ENCODE measurements at places on chromosomes 7 and 10.
A peak's percentile ranks its signal among the peaks of the same experiment; 100 is the strongest.

DNA sequence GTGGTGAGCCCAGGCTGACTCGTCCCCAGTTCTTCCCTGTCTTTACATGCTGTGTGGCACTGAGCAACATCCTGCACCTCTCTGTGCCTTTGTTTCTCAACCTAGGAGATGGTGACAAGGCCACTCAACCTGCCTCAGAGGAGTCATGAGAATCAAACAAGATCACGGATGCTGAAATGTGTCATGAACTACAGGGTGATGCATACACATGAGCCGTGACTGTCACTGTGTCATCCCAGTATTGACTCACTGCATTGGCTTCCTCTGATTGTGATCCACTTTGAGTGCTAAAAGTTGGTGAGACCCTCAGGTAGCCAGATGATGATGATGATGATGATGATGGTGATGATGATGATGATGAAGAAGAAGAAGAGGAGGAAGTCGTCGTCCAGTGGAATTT is 11.5 kb downstream of the C10orf71 start:
- DNase-seq, result no peak

- DNase-seq, result peak; percentile 38
Observed at GRCh38 chr7:23246555-23246954, at the start of gene GPNMB. TSS of gene GPNMB (plus strand) at chr7:23246775. CDS start at chr7:23246858, 83 bp downstream.

DNA sequence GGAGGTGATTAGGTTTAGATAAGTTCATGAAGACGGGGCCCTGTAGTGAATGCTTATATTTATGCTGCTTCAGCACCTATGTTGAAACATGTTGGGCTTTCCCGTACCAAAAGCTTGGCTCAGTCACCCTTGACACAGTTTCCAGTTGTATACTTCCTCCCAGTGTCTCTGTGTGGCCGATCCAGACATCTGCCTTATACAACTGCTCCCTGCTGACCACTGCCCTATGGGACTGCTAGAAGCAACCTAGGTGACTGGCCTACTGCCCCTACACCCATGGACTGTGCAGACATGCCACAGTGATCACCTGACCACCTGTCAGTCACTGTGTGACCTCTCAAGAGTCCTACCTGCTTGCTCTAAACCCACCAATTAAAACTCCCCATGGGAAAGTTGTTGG is 22.6 kb upstream of the TSPAN13 start:
- no peak for DNase-seq

DNA sequence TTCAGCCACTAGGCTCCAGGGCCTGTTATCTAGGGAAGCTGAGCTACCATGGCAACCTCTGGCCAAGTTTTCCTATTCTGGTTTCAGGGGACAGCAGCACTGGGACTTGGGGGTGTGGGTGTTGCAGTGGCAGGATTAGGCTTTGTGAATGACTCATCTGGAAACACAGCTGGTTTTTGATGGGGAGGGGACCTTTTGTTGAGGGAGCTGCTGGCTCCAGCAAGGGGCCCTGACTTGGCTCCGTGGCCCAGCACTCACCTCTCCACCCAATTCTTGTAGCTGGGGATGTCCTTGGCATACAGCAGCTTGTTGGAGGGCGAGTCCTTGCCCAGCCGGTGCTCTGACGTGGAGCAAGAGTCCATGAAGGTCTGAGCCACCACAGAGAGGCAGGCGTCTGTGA is 435.9 kb downstream of the PLXNA4 start:
- no peak for DNase-seq

- no peak for DNase-seq
Observed at GRCh38 chr10:131777162-131777561, 123.6 kb upstream of the PPP2R2D start.

- peak; percentile 30 for DNase-seq
Observed at GRCh38 chr10:44706745-44707144, 204.4 kb upstream of the TMEM72 start.

- no peak for DNase-seq
Observed at GRCh38 chr7:138030679-138031351, 28.9 kb upstream of the CREB3L2 start.

DNA sequence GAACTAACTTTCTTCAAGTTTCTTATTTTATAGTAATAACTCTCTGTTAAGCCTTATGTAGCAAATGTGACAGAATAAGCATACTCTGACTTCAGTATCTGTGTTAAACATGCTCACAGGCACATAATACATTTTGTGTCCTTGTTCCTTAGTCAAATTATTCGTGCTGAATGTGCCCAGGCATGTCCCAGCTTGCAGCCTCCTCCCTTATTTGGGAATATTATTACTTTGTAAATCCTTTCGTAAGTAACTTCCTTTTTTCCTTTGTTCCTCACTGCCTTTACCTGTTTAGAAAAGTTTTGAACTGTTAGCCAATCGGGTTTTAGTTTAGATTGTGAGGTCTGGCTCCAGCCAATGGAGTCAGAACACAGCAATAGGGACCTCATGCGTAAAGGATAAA is 46.9 kb downstream of the GALNT11 start:
- no peak for DNase-seq

DNA sequence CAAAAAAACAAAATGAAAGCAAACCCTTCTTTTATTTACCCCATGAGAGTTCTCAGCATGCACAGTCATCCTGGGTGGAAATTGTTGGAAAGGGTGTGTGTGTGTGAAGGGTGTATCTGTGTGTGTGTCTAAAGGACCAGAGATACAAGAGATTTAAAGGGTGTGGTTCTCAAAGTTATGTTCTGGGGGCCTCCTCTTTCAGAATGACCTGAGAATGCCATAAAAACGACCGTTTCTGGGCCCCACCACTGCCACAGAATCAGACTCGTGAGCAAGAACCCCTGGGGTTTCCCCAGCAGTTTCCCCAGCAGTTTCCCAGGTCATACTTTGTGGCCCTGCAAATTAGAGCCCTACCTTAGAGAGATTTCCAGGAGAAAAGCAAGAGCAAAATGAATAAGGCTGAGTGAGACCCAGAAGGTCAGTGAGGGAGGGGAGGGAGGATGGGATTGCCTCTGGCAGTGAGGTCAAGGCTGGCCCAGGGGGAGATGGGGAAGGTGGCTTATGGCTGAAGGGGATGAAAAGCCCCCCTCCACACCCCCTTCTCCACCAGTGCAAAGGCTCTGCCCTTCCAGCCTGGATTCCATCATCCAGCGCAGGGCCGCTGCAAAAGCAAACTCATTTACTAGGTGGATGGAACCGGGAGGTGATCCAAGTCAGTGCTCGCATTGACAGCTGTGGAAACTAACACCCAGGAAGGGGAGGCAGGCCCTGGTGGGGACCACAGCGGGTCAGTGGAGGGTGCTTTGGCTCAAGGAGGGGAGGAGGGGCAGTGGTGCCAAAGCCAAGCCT is 10.2 kb downstream of the PYROXD2 start:
- no peak for DNase-seq

DNA sequence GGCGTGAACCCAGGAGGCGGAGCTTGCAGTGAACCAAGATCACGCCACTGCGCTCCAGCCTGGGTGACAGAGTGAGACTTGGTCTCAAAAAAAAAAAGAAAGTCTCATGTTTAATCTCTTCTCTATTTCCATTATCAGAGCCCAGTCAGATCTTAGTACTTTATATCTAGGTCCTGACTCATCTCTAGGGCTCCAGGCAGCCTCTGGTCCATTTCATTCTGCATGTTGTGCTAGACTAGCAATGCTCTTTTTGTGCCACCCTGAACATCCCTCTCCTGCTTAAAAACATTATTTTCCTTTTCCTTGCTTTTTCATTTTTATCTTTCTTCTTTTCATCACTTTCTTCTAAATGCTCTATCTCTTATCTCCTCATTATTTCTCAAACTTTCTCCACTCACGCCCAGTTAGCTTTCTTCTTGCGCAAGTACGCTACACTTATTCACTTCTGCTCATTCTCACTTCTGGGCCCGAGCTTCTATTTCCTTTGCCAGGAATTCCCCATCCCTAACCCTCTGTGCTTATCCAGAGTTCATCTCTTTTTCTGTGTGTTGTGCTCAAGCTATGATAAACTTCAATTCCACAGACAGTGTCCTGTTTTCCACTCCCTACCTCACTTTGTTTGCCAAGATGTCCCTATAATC is 63.9 kb downstream of the BTAF1 start:
- no peak for DNase-seq

DNA sequence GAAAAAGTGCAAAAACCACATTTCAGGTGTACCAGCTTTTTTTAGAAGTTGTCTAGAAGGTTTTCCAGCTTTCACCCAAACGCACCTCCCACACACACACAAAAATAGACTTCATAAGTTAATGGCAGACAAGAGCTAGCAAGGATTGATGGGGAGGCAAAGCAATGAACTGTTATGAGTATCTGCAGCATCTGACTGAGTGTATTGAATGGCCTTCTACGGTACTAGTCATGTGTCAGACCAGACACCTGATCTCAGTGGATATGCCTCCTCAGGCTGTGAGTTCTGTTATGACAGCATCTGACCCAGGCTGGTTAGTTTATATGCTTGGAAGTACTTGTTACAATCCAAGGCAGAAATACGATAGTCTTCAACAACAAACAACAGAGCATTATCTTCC is 406.1 kb upstream of the AUTS2 start:
- no peak for DNase-seq
